ENCODE measurements at places on chromosomes 5 and 9.

- DNase-seq: no peak
Observed at GRCh38 chr5:74272024-74272775, 368.3 kb downstream of the ENC1 start.

- no peak for DNase-seq
Observed at GRCh38 chr9:121107881-121108280, 33.1 kb downstream of the CNTRL start.

GRCh38 chr9:91577633-91578061, 154.0 kb upstream of the NFIL3 start:
- DNase-seq: no peak

DNA sequence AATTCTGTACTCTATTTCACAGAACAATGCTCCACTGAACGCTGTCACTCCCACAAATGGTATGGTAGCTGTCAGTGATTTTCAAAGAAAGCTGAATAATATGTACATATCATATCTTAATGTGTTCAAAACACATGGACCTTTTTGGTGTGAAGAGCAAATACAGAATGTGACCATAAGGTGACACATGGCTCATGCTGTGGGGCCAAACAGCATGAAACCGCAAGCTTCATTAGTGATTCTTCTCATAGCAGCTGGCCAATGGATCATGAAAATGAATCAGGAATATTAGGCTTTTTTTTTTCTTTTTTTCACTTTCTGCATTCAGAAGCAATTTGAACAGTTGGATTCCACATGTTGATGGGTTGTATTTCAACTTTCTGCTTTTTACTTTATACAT, 54.9 kb upstream of the CDH9 start:
- DNase-seq: no peak

DNA sequence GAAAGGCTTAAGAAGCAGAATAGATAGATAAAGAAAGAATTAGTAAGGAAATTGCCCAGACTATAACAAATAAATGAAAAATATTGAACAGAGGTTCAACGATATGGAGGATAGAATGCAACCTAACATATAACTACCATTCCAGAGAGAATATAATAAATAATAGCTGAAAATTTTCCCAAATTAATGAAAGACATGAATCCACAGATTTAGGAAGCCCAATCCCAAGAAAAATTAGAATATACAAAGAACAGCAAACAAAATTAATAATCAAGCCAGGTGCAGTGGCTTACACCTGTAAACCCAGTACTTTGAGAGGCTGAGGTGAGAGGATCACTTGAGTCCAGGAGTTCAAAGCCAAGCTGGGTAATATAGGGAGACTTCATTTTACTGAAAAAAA, 27.8 kb upstream of the FNIP1 start:
- DNase-seq: no peak

GRCh38 chr5:150035139-150035895, 34.8 kb downstream of the HMGXB3 start:
- no peak for DNase-seq

- DNase-seq: no peak
Observed at GRCh38 chr5:59712836-59713497, 180.6 kb downstream of the PDE4D start.

GRCh38 chr5:132483661-132484390, 6.7 kb downstream of the IRF1 start:
- DNase-seq: no peak

- no peak for DNase-seq
Observed at GRCh38 chr5:39542511-39543285, 117.9 kb upstream of the DAB2 start.

DNA sequence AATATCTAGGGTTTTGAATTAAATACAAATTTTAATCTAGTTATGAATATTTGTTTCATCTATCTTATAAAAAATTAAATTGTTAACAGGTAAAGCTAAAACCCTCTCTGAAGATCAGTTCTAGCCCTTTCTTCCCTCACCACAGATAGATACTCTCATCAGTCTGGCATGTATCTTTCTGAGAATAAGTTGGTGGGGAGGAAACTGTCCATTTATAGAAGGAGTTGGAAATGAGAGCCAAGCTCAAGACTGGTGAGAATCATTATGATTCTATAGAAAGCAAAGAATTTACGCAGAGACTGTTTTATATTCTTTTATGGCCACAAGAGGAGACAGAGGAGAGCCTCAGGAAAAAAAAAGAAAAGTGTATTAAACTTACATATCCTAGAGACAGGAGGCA, 59.0 kb downstream of the STARD4 start:
- DNase-seq: no peak

DNA sequence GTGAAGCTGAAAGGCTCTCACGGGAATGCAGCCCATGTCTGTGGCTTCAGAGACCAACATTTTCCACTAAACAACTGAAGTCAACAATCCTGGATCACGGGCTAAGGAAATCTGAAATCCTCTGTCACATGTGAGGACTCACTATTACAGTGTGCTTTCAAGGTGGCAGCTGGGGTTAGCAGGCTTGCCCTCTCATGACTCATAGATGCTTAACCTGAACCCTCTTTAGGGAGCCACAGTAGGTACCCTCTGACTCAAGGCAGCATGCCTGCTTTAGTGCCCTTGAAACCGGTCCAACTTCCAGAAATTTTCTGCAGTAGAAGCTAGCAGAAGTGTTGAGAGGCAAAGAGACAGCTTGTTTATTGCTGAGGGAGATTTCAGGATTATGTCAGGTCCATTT, 232.5 kb downstream of the GABRB2 start:
- DNase-seq: no peak

DNA sequence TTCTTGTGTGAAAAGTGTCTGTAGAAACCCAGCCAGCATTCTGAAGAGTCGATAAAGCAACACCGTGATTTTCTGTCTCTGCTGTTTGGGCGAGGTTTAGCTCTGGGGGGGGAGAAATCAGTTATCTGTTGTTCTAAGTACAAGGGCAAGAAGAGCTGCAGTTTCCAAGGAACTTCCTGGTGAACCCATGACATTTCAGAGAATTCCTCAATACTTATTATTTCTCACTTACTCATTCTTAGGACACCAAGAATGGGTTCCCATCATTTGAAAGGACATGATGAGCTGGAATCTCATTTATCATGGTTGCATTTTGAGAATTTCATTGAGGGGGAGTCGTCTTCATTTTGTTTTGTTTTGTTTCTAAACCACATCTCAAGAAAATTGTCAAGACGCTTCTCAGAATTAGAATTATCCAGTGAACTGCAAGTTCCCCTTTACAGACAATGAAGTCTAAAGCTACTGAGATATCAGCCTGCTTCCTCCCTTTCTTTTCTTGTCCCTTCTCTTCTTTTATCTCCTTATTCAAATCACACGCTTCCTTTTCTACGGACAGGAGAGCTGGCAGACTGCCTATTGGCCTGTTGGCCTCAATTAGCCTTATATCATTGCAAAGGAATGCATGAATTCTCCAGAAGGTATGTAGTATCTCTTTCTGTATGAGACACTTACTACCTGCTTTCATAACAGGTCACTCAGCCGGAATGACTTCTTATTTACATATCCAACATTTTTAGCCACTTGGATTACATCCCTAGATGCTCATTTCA, 53.7 kb downstream of the ZNF462 start:
- DNase-seq: no peak

GRCh38 chr5:152221721-152222629, 183.1 kb downstream of the NMUR2 start:
- no peak for DNase-seq

- DNase-seq: peak; percentile 69
Observed at GRCh38 chr9:122125158-122125508, 32.0 kb upstream of the TTLL11 start.

DNA sequence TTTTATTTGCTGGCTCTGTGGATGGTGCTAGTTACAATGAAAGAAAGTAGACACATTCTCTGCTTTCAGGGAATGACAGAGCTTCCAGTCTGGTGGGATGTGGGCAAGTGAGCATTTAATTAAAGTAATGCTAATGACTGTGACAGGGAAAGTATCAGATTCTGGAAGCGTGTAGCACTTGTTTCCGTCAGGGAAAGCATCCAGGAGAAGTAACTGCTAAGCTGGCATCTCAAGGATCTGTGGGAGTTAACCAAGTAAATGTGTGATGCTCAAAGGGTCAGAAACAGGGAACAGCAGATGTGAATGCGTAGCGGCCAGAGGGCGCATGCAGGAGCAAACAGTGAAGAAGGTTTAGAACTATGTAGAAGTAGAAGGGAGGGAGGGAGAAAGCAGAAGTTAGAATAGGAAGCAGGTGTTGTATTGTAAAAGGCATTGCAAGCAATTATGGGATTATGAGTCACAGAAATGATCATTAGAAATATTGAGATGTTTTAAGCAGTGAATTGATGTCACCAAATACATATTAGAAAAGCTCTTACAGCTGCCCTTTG, 12.2 kb downstream of the KLHL9 start:
- DNase-seq: no peak

DNA sequence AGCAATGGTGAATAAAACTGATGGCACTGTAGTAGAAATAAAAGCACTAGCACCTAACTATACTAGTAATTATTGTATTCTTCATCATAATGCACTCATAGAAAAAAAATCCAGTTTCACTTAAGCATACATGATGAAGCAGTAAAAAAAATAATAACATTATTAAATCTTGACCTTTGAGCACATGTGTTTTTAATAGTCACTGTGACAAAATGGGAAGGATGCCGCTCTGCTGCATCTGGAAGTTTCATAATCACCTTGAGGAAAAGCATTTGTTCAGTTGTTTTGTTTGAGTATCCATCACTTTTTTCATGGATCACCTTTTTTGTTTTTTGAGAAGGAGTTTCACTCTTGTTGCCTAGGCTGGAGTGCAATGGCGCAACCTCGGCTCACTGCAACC, 13.2 kb downstream of the OR2K2 start:
- no peak for DNase-seq
